ENCODE measurements at places on chromosomes 3 and 15.

- DNase-seq, result peak; percentile 85
Observed at GRCh38 chr3:152444029-152444641, 175.4 kb downstream of the MBNL1 start.

DNA sequence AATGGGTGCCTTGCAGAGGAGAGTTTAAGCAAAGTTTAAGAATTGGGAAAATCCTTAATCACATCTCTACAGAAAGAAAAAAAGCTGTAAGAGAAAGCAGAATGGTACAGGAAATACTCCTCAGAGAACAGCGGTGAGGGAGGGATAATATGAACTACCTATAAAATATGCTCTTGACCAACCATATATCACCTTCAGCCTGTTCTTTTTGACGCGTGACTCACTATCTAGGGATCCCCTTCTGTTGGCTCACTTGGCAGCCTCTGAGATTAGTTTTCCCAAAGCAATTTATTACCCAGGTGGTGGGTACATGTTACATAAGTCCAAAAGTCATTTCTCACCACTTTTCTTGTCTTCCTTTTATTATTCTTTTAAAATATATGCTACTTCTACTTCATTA lies 97.7 kb downstream of the CNTN6 start:
- no peak for DNase-seq

DNA sequence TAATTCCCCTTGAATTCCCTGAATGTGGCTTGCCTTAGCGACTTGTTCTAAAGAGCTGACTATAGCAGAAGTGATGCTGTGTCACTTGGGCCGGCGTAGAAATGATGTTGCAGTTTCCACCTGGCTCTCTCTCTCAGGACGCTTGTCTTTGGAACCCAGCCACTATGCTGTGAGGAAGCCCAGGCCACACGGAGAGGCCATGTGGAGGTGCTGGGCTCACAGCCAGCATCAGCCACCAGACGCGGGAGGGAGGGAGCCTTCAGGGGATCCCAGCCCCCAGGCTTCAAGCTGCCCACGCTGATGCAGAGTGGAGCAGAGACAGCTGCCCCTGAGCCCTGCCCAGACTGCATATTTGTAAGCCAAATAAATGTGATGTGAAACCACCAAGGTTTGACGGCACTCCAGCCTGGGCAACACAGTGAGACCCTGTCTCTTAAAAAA lies 18.6 kb downstream of the RNU5B-1 start:
- DNase-seq, result peak; percentile 38

DNA sequence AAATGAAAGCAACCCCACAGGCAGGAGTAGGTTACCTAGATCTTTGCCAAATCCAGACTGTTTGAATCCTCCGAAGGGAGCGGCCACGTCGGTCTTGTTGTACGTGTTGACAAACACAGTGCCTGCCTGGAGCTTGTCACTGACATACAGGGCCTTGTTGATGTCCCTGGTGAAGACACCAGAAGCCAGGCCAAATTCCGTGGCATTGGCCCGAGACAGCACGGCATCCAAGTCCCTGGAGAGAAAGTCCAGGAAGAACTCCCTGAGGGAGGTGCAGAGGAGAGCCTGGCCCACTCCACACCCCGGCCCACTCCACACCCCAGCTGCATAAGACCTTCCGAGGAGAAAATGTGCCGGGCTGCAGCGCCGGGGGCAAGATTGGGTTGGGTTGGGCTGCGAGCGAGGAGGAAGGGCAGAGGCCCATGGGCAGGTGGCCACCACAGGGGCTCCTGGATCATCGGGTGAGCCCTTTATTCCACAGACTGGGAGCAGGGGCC lies 21.8 kb upstream of the SLC41A3 start:
- DNase-seq, result no peak

- DNase-seq, result peak; percentile 78
Observed at GRCh38 chr3:189588070-189588469, 43.1 kb upstream of the TP63 start.

- no peak for DNase-seq
Observed at GRCh38 chr15:37076543-37076942, 23.8 kb downstream of the MEIS2 start.

- DNase-seq, result no peak
Observed at GRCh38 chr3:127428344-127428997, 140.6 kb upstream of the PRR20G start.

GRCh38 chr3:41202834-41203345 lies 3.6 kb downstream of the CTNNB1 start:
- DNase-seq, result peak; percentile 75

GRCh38 chr3:61646851-61647525 lies 85.6 kb downstream of the PTPRG start:
- peak; percentile 63 for DNase-seq

DNA sequence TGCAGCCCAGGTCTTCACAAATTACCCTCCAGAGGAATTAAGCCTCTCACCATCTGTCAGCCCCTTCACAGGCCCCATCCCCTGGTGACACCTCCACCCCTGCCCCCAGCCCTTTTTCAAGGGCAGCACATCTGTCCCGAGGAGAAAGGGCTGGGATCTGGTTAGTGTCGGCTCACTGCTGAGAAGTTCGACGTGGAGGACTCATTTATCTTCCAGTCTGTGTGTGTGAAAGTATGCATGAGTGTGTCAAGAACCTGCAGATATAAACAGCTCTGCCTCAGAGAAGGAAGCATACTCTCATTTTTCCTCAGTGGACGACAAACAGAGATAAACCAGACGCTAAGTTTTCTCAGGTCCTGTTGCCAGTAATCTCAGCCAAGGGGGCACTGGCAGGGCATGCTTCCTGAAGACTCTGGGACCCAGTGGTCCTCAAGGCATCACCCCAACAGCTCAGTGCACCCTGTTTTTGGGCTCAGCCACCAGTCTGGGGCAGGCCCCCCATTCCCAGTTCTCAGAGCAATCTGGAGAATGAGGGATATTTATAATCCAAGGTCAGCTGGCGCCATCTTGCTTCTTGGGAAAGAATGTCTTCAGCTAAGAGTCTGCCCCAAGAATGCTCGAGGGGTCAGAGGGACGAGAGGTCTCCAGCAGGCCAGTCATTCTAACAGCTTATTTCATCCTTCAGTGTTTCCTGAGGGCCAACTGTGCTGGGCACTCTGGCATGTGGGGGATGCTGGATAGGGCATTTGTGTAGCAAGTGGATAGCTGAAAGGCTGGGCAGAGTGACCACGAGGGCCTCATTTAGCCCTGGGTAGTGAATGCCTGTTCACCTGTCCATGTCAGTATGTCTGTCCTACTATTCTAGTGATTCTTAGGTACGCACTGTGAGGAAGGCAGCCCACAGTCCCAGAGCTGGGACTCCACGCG lies 73.6 kb downstream of the ADCY5 start:
- no peak for DNase-seq

DNA sequence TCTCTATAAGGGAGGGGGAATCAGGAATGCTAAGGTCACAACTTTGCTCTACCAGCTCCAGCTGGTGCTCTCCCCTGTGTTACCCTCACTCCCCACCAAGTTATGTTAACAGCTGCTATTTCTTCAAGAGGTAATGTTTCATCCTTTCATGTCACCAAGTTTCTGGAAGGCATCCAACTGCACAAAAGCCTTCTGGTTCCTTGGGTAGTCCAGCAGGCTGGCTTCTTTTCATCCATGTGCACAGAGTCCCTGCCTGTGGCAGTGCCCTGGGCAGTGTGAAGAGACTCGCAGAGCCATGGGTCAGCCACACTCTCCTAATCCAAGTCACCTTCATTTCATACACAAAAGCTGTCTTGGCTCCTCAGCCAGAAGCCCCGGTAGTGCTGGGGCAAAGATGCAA lies 737.5 kb upstream of the LMCD1 start:
- no peak for DNase-seq

- no peak for DNase-seq
Observed at GRCh38 chr15:93894438-93895036, 336.8 kb upstream of the MCTP2 start.

DNA sequence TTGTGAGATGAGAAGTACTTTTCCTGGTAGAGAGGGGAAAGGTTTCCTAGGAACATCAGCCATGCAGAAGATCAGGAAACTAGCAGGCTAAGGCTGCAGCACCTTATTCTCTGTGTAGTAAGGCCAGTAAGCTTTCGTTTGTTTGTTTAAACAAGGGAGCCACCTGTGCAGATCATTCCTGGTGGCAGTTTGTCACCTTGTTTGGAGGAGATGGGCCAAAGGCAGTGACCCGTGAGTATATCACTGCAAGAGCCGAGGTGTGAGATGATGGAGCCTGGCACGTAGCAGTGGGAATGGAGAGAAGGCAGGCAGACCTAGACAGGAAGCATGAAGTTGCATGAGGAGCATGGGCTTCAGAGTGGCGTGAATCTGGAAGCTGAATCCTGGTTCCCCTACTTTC lies 19.6 kb downstream of the ATG7 start:
- DNase-seq, result no peak

DNA sequence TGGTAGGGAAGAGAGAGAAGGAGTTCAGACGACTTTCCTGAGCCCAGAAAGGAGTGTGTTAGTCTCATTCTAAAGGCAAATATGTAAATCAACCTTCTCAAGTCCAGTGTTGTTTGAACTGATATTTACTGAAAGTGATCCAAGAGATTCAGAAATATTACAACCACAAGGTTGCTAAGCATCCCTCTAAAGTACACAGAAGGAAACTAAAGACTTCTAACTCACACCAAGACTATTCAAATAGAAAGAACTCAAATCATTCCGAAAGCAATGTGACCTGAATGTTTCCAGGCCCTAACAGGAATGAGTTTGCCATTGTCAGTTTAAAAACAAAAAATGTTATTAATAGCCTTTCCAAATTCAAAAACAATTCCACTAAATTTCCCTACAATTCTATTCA lies 56.9 kb upstream of the VGLL3 start:
- no peak for DNase-seq

GRCh38 chr15:32104061-32104995 lies 74.0 kb downstream of the CHRNA7 start:
- DNase-seq, result no peak

GRCh38 chr15:89184886-89185526 lies 36.4 kb downstream of the RLBP1 start:
- no peak for DNase-seq

- DNase-seq, result peak; percentile 52
Observed at GRCh38 chr15:74958320-74958907, 1.8 kb upstream of the RPP25 start.

GRCh38 chr3:126348308-126348920 lies 8.8 kb downstream of the KLF15 start:
- DNase-seq, result no peak

Measured in cardiac fibroblast (primary cell).